ENCODE measurements at places on chromosomes 5 and 9.

DNA sequence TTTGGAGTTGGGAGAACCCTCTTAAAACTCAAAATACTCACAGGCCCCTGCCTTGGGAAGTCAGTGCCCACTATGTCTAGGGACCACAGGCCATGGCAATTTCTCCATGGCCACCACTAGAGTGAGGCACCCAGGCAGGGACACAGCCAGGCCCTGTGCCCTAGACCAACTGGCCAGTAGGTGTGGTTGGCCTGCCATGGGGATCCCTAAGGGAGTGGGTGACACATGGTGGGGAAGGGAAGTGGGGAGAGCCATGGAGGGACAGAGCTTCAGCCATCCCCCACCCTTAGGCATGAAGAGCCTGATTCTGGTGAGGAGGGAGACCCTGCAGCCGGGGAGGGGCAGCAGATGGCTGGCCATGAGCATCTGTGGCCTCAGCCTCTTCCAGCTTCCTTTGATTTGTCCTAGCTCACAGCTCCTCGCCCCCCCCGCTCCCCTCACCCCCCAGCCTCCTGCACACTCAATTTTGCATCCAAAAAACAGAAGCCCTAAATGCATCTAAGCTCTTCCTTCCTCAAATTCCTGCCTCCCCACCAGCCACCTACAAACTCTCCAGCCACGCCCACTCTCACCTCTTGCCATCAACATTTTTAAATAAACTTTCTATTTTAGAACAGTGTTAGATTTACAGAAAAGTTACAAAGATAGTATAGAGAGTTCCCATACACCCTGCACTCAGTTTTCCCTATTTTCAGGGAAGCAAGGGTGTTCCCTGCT is 1.6 kb upstream of the DBN1 start:
- no peak for DNase-seq

GRCh38 chr9:27292659-27293405 is 4.1 kb downstream of the EQTN start:
- DNase-seq: no peak

DNA sequence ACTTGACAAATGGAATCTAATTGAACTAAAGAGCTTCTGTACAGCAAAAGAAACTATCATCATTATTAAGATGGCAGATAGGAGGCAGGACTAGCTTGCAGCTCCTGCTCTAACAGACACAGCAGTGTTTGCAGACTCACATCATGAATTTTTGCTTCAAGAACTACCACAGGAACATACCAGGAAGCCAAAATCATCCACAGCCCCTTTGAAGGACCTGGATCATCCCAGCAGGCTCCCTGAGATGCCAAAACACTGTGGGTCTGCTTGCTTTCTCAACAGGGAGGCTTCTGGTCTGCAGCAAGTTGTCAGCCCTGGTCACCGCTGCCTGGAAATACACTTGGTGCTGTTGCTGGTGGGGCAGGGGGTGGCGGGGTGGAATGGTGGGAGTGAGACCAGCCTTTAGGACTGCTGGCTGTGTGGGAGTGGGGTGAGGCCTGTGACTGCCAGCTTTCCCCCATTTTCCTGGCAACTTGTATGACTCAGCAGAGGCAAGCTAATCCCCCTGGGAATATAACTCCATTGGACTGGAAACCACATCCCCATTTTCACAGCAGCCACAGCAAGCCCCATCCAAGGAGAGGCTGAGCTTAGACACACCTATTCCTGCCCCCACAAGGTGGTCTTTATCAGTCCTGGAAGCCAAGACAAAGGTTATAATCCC is 533.8 kb upstream of the CYLC2 start:
- DNase-seq: no peak

DNA sequence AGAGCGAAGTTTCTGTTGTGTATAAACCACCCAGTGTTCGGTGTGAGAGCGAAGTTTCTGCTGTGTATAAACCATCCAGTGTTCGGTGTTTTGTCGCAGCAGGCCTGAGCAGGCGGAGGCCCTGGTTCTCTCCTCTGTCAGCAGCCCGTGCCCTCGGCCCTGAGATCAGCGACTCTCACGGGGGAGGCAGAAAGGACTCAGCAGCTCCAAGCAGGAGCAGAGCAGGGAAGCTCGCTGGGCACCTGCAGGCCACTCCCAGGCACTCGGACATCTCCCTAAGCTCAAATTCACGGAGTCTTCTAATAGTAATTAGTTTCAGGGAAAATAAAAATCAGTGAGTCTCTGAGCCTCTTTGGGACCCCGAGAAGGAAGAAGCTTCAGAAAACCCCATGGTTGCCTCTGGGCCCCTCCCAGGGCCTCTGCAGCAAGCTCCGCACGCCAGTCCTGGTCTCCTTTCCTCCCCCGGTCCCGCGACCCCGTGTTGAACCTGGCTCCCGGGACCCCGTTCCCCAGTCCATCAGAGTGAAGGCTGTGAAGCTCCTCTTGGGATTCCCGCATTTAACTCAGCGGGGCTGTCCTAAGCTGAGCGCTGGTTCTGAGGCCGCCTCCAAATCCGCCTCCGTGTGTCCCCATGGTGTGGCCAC is 81.9 kb upstream of the ADAMTS2 start:
- DNase-seq: no peak

GRCh38 chr9:20187318-20187717 is 398.5 kb upstream of the SLC24A2 start:
- no peak for DNase-seq

GRCh38 chr9:75238311-75238976 is 150.1 kb downstream of the OSTF1 start:
- no peak for DNase-seq
